ENCODE measurements at places on chromosomes 5 and 9. TPM values are rescaled to one million over a fixed set of nuclear protein-coding genes. Genes with fewer than 3 reads are reported as not detected.

- DNase-seq, result no peak
Observed at GRCh38 chr9:138047469-138048040, 170.0 kb downstream of the CACNA1B start.

DNA sequence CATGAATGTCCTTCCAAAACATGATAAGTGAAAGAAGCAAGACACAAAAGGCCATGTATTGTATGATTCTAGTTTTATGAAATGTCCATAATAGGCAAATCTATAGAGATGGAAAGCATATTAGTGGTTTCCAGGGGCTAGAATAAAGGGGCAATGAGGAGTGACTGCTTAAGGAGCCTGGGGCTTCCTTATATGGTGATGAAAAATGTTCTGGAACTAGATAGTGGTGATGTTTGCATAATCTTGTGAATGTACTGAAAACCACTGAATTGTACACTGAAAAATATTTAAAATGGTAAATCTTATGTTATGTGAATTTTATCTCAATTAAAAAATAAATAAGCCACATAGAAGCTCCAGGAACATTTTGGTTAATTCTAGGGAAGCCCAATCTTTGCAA lies 144.4 kb upstream of the ANKRD55 start:
- DNase-seq, result no peak

- DNase-seq, result no peak
Observed at GRCh38 chr9:108377382-108377781, 478.4 kb downstream of the ACTL7B start.

GRCh38 chr5:62376064-62376463 lies 27.6 kb downstream of the DIMT1 start:
- peak; percentile 21 for DNase-seq

DNA sequence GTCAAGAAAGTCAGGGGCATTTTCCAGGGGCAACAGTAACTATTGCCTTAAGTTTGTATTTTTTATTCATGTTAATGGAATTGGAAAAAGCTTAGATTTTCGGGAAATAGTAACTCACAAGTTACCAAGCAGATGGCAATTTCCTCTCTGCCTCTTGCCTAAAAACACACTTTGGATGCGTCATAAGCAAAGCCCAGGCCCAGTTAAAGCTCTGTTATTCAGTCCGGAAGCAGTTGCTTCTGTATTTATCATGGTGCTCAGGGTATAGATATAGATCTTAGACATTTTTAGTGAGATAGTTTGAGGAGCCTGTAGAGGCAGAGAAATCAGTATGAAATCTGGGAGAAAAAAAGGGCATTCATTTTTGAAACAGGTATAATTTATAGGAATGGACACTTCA lies 260.3 kb upstream of the TNC start:
- DNase-seq, result no peak

GRCh38 chr5:40781843-40782409 lies 16.2 kb downstream of the PRKAA1 start:
- DNase-seq, result no peak

GRCh38 chr5:141559461-141559860 lies 59.3 kb downstream of the DIAPH1 start:
- DNase-seq, result no peak

GRCh38 chr5:137176126-137176525 lies 323.0 kb downstream of the SPOCK1 start:
- no peak for DNase-seq

DNA sequence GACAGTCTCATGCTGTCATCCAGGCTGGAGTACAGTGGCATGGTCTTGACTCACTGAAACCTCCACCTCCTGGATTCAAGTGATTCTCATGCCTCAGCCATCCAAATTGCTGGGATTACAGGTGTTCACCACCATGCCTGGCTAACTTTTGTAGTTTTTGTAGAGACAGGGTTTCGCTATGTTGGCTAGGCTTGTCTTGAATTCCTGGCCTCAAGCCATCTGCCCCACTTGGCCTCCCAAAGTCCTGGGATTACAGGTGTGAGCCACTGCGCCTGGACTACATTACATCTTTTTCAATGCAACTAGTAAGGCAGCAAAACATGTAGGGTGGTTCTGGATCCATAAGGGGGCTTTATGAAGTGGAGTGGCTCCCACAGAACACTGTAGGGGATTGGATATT lies 29.6 kb upstream of the RASGEF1C start:
- no peak for DNase-seq

DNA sequence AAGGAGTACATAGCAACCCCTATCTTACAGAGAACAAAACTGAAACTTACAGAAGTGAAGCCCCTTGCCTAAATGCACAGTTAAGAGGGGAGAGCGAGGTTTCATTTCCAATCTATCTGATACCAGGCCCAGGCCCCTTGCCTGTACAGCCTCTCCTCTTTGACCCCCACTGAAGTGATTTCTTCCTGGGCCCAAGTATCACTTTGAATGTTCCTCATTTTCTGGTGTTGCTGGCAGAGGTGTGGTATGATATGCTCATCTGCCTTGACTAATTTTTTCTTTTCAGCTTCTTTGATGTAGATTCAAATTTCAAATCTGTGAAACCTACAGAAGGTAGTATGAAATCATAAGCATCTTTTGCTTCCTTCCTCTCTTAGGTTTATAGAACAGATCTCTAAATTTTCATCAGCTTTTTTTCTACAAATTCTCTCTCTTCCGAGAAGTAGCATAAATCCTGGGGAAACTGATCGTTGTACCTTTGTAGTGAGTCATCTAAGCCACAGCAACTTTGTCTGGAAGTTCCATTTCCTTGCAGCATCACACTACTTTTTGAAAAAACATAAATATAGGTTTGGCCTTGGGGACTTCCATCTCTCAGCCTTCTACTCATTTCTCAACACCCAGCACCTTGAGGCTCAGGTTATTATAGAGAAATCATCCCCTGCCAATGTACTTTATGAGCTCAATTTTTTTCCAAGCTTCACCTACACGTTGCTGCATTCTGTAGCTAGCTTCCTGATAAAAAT lies 402.4 kb upstream of the PTGER4 start:
- DNase-seq, result no peak

Gene NR4A3
- total RNA-seq, result 0.86 TPM

Gene APBA1
- 0.20 TPM for total RNA-seq

Gene FBP2
- total RNA-seq, result not detected

Gene MTRR
- 32.5 TPM for total RNA-seq

Gene GBGT1
- total RNA-seq, result 0.34 TPM

Gene GLT6D1
- not detected for total RNA-seq

All from HCT116 (cell line).